ENCODE measurements at places on chromosomes 1 and 21.

- DNase-seq: no peak
Measured at GRCh38 chr21:36545776-36546511, 66.0 kb upstream of the CLDN14 start.

DNA sequence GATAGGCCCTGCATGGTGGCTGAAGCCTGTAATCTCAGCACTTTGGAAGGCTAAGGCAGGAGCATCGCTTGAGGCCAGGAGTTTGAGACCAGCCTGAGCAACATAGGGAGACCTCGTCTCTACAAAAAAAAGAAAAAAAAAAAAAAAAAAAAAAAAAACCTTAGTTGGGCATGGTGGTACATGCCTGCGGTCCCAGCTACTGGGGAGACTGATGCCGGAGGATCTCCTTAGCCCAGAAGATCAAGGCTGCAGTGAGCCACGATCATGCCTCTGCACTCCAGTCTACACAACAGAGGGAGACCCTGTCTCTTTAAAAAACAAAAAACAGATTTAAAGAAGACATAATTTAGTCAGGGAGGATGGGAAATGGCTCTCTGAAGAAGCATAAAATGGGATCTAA lies 3.8 kb downstream of the LIN9 start:
- no peak for DNase-seq

DNA sequence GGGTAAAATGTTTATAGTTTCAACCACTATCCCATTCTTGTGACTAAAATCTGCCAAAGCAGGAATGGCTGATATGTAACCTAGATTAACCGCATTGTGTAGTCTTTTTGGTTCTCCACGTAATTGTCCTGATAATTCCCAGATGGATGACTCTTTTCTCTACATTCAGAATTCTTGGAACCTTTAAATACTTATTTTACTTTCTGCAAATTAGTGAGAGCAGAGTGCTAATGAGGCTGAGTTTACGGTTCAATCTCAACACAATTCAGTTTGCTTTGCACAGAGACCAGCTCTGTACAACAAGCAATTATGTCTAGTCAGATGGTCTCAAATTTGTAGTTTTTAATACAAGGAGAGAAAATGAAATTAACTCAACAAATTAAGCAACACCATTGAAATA lies 9.1 kb downstream of the CRB1 start:
- DNase-seq: no peak

DNA sequence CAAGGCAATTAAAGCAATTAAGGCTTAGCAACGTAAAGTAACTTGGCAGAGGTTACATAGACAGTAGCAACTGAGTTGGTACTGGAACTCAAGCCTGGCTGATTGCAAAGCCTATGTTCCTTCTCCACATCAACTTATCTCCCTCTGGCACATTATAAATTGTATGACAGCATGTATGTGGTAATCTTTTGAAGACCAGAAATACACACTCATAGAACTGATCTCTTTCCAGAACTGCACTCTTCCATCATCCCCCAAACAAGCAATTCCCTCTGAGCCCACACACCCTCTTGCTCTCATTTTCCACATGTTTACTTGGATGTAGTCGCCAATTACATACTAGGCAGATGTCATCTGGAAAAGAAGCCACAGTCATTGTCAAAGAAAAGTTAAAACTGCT lies 502.2 kb downstream of the PLPP3 start:
- DNase-seq: no peak

DNA sequence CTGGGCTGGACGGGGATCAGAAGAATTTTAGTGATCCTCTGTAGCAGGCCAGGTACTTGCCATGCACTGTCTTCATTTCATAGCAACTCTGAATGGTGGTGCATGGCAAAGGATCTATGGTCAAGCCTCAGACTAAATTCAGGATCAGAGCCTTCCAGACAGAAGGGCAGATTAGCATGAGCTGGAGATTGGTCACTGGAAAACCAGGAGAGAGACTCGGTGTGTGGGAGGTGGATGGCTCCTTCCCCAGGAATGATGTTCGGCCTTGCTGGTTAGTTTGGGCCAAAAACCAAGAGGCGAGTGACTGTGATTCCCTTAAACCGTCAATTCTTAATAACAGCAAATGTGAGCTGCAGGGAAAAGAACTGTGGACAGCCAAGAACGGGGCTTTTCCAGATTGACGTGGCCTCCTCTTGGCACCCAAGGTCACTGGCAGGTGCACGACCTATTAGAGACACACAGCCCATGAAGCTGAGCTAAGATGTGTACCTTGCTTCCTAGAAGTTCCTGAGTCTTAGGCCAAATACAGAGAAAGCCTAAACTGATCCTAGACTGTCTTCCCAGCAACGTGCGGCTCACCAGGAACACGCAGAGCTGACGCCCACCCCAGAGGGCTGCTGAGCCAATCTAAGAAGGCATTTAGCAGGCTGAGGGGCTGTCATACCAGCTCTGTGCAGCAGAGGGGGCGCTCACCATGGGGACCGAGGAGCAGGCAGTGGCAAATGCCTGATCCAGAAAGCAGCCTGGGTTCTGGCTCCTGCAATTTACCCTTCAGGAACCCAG lies 18.5 kb downstream of the ALDH4A1 start:
- peak; percentile 64 for DNase-seq

Data from pons (tissue), 1 donor.